Fibroblast of skin of abdomen (primary cell): ENCODE measurements at places on chromosomes 1 and 21.

DNA sequence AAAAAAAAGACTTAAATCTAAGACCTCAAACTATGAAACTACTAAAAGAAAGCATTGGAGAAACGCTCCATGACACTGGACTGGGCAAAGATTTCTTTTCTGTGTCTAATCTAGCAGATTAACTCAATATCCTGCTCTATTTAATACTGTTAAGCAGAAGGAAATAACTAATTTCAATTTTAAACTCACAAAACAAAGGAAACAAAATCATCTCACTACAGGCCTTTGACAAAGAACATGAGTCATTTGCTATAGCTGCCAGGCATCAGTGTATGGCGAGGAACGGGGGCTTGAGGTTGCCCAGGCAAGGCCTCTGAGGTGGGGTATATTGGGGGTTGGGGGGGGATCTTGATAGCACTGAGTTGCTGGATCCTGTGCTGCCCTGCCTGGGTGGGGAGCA, 20.9 kb downstream of the SZT2 start:
- DNase-seq: no peak

DNA sequence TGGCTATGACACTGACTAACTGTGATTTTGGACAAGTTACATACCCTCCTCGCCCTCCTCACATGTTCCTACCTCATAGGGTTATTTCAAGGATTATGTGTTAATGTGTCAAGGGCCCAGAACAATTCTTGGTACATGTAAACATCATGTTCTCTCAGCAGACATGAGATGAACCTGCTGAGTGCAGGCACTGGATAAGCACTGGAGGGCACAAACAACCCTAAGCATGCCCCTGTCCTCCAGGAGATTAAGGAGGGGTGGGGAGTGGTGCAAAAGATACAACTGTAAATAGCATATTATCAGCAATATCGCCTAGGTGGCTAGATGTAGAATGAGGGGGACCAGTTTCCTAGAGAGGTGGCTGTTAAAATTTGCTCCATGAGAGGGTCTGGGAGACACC, 17.7 kb upstream of the RGS16 start:
- DNase-seq: no peak

- no peak for DNase-seq
These were observed 147.7 kb upstream of the CACNA1E start for GRCh38 chr1:181335631-181336030.

DNA sequence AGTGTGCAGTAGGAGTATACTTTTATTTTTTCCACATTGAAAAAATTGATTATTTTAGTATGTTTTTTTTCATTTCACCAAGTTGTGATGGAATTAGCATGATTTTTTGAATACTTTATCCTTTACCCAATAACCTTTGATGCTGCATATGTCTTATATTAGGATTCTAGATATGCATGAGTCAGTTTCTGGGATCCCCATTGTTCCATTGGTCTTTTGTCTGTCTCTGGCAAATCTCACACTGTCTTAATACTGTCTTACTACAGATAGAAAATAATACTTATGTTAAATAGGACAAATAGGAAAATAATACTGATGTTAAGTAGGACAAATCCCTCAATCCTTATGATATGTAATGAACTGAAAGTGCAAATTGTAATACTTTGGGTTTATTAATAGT, 54.3 kb upstream of the ASB17 start:
- DNase-seq: no peak

- no peak for DNase-seq
These were observed 40.9 kb downstream of the PLXNA2 start for GRCh38 chr1:208203127-208203847.
